ENCODE measurements at places on chromosomes 13 and 19. TPM values are rescaled to one million over a fixed set of nuclear protein-coding genes. Genes with fewer than 3 reads are reported as not detected.
A peak's percentile ranks its signal among the peaks of the same experiment; 100 is the strongest.

Gene PINLYP
- total RNA-seq = 4.7 TPM

DNA sequence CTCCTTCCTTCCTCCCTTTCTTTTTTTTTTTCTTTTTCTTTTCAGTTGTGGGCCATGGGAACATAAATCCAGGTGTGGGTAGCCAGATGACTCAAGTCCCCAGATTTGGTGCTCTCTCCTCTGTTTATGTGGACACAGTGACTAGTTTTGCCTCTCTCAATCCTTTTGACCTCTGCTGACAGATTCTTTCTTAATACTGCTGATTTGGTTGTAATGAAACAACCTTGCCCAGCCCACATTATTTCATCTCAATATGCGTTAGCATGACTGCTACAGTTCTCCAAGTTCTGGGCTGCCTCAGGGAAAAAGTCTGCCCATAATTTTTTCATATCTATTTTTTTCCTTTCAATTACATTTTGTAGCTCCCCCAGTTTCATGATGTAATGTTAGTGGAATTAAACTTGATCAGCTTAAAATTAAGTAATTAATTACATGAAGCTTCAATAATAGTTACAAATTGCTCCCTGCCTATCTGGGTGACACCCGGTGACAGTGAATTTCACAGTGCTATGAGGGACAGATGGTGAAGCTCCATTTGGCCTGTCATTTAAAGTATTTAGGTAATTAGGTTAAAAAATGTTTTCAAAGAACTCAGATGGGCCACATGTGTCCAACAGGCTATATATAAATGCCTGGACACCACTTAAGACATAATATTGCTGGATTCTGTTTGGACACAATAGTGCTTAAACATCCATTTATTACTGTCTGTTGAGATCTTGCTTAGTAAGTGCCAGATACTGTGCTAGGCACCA lies 118.8 kb upstream of the FRY start:
- peaks cover 18% of the 10 kb centered on the region for H3K4me1 ChIP-seq
- DNase-seq = no peak
- H3K36me3 ChIP-seq = no peaks in the 10 kb centered on the region
- H3K27ac ChIP-seq = no peak overlapping the region
- H3K4me3 ChIP-seq = no peak overlapping the region

- peaks cover 14% of the 10 kb centered on the region for H3K4me1 ChIP-seq
- peak overlapping the region; percentile 58 for H3K27ac ChIP-seq
- H3K36me3 ChIP-seq = no peaks in the 10 kb centered on the region
- peak overlapping the region; percentile 66 for H3K4me3 ChIP-seq
- peaks cover 31% of the 10 kb centered on the region for H3K27me3 ChIP-seq
Measured at GRCh38 chr13:21670006-21670882, 629 bp upstream of the FGF9 start.

DNA sequence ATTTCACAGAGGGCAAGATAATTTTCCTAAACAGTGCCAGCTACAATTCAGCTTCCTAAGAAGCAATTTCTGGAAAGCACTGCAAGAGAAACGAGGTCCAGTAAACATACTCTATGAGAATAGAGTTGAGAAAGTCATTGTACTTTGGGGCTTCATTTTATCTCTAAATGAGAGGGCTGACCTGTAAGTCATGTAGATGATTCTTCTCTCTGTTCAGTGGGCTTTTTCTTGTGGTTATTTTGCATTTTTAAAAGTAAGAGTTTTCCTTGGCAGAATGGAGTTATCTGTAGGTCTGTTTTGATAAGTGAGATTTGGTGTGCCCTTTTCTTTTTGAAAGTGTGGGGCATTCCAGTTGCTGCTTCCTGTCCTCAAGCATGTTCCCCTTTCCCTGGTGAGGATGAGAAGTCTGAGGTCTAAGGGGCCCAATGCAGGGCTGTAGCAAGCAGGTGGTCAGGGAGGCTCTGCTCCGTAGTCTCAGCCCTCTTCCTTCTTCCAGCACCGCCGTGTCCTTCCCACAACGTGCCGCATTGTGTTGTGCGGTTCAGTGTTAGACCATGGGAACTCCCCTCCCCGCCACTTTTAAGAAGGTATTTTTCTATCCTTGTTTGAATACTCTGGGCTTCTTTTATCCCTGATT lies 86.3 kb downstream of the ARHGEF7 start:
- H3K36me3 ChIP-seq = no peaks in the 10 kb centered on the region
- no peak overlapping the region for H3K27ac ChIP-seq
- H3K4me1 ChIP-seq = peaks cover 44% of the 10 kb centered on the region
- no peak for DNase-seq
- H3K4me3 ChIP-seq = no peak overlapping the region

DNA sequence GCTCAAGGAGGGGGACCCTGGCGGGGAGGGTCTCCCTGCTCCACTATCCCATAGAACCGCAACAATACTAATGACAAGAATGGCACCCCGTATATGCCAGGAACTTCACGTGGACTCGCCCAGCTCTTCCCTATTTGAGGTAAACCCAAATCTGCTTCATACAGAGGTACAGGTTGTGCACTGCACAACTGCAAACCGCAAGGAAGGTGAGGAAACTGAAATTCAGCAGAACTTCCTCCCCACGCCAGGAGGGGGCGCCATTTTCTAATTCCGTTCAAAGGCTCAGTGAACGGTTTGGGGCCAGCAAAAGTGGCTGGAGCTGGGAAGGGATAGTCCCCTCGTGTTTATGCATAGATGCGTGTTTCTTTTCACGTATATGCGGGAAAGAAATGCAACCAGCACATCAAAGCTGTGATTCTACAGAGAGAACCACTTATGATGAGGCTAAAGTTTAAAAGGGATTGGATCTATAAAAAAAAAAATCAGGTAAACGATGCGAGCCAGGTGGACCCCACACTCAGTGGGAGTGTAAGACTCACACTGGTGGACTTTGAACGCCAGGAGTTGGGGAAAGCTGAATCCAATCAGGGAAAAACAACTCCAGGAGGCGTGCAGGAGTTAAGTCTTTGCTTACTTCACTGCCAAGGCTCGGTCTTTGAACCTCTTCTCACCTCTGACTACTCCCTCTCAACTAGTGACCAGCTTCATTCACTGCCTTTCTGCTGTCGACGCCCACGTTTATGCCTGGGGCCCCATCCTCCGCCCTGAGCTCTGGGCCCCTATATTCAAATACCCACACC lies 20.3 kb downstream of the C19orf81 start:
- DNase-seq = no peak
- H3K36me3 ChIP-seq = no peaks in the 10 kb centered on the region
- H3K27me3 ChIP-seq = peaks cover 51% of the 10 kb centered on the region

GRCh38 chr13:100636004-100636403 lies 38.6 kb downstream of the TMTC4 start:
- no peaks in the 10 kb centered on the region for H3K27me3 ChIP-seq
- no peak for DNase-seq
- no peak overlapping the region for H3K4me3 ChIP-seq
- H3K4me1 ChIP-seq = no peaks in the 10 kb centered on the region

DNA sequence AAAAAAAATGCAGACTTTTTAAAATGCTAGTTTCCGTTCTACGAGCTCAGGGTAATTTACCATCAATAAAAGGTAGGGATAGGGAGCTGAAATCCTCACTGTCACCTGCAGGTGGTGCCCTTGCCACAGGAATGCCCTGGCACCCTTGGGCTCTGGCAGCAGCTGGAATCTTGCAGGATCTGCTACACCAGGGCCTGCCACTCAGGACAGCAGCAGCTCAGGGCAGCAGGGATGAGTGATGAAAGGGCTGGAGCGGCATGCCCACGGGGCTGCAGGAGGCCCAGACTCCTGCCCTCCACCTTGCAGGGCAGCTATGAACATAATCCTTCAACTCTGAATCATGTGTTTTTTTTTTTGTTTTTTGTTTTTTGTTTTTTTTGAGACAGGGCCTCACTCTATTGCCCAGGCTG lies 54.0 kb downstream of the GNG7 start:
- no peaks in the 10 kb centered on the region for H3K27me3 ChIP-seq
- no peaks in the 10 kb centered on the region for H3K36me3 ChIP-seq
- no peaks in the 10 kb centered on the region for H3K4me1 ChIP-seq
- H3K27ac ChIP-seq = no peak overlapping the region
- peak; percentile 87 for DNase-seq

- no peak for DNase-seq
- H3K36me3 ChIP-seq = peaks cover 30% of the 10 kb centered on the region
- H3K4me1 ChIP-seq = peaks cover 22% of the 10 kb centered on the region
- H3K4me3 ChIP-seq = no peak overlapping the region
Measured at GRCh38 chr19:16384688-16385087, 60.1 kb downstream of the KLF2 start.
